Ascending aorta (tissue), 2 donors: ENCODE measurements at places on chromosomes 13 and 19. TPM values are rescaled to one million over a fixed set of nuclear protein-coding genes. Genes with fewer than 3 reads are reported as not detected.

DNA sequence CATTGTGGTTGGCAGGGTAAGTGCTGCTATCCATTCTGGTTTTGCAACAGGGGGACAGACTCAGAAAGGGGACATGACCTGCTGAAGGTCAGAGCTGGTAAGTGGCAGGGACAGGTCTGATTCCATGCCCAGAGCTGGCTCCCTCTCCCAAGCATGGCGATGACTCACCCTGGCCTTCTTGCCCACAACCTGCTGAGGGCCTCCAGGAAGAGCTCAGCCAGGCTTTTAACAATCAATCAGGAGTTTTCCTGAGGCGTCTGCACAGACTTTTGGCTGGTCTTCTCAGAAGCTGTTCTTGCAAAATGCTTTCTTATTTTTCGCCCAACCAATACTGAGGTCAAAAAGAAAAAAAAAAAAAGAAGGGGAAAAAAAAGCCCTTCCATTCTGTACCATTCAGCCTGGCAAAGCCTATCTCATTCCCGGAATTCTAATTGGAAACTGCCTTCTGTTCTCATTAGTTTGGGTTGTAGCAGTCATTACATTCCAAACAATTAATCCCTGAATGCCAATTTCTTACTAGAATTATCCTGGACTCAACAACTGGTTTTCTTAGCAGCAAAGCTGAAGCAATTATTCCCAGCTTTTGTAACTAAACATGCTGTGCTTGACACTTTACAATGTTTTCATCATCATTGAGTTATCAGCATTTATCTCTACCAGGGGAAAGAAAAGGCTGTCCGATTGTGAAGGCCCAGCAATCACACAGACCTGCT lies 17.7 kb downstream of the SIAH3 start:
- DNase-seq = peak; percentile 61

DNA sequence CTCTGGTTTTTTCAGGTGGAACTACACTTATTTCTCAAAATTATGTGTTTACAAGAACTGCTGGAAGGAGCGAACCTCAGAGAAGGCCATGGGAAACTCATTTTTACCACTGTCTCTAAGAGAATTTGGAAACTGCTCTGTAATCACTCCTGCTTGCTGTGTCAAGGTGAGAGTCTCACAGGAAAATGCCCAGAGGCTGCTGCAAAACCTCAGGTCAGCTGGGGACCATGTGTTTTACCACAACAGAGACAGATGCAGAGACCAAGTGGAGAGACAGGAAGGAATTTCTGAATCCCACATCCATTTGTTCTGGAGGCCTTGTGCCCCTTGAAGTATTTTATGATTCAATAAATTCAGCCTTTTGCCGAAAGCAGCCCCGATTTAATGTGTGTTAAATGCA lies 743.8 kb upstream of the SLC10A2 start:
- no peak for DNase-seq

DNA sequence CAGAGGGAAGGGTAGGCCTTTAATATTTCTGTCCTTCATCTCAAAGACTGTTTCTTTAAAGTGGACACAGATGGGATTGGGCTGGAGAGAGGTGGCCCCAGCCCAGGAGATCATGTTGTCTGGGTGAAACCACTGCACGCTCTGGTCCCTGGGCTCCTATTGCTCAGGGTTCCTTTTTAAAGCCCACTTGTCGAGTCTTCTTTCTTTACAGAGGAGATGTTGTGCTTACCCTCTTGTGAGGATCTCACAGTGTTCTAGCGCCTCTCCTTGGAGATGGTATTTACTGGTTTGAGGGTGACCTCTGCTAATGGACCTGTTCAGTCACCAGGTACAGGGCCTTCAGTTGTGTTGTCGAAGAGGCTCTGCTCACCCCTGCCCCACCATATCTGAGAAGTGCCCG lies 128.4 kb downstream of the TM9SF2 start:
- no peak for DNase-seq

DNA sequence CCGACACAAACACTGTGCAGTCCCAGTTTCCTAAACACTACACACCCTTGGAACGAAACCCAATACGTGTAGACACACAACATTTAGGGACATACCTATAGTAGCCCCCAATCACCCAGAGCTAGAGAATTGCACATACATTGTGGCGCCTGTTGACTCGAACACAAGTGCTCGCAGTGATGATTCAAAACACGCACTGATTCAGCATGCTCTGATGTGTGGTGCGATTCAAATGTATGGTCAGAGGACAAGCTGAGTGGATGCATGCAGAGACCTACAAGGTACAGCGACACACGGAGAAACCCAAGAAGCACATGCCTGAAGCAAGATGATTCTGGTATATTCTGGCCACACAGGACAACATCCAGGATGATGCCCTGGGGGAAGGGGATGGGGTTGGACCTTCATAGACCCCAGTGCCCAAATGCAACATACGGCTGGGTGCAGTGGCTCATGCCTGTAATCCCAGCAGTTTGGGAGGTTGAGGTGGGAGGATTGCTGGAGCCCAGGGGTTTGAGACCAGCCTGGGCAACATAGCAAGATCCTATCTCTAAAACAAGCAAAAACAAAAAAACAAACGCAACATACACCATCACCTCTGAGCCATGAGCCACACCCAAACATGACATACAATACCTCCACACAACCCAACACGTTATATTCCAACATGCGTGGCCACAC lies 997 bp upstream of the KCNN4 start:
- DNase-seq = no peak

- peak; percentile 65 for DNase-seq
Measured at GRCh38 chr19:48511800-48512503, at the start of gene LMTK3. Gene LMTK3, minus strand, starts transcription at chr19:48511835. Its CDS starts 259 bp downstream, at chr19:48511576.

DNA sequence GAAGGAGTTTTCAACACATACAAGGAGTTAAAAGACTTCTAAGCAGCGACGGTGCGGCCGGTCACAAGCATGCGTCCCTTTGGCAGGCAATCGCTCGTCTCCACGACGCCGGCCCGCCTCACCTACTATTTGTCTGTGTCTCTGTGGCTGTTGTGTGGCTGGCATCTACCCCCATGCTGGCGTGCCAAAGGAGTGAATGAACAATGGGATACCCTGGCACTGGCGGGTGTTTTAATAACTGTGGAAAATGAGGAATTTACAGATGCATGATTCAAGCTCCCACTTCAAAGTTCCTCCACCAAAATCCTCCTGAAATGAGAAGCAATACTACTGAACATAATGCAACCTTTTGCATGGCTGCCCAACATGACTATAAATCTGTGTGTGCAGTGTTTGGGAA lies 176.6 kb downstream of the KLF5 start:
- DNase-seq = no peak

DNA sequence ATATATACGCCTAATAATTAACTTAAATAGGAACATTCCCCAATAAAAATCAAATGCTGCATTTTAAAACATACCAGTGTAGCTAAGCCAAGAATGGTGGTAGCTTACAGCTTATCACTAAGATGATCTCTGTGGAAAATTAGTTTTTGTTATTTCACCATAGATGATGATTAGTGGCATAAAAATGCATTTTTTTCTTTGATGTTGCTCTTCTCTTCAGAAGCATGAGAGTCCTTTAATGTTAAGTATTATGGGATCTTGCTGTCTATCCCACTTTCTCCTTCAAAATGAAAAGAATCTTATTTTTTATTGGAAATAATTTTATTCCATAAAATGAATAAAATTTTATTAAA lies 731.0 kb downstream of the SLITRK1 start:
- DNase-seq = no peak

GRCh38 chr19:1276628-1277022 lies 1.3 kb downstream of the FAM174C start:
- no peak for DNase-seq

DNA sequence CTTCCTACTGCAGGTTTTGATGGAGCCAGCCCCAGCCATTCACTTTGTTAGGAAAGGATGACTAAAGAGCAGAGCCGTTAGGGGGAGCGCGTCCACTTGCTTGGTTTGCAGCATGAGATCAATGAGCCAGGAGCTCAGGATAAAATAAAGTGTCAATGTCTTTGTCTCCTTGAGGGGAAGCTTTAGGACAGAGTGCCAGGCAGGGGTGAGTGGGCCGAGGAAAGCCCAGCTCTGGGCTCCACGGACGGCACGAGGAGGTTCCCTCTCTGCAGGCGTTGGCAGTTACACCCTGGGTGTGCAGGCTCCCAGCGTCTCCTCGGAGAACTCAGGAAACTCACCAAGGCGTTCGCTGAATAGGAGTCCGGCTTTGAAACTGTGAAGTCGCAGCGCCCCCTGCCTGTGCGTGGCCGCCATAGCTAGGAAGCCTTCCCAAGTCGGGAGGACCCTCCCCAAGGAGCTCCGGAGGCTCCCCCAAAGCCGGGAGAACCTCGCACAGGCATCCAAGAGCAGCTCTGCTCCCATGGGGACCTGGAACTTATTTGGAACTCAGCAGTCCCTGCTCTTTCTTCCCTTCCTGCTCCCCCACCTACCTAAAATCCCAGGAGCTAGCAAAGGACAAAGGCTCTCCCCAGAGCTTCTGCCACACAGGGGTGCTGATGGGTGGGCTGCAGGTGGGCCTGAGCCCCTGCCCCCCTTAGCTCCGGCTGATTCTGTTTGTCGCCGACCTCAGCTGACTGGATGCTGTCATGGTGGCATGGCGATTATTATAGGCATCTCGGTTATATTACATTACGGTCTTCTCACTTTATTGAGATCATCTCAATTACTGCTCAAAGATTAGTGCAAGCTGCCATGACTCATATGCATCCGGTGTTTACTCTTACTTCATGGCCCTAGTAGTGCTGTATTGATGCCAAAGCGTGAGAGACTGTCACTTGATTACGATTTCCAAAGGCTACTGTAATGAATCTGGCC lies 34.4 kb downstream of the GSX1 start:
- no peak for DNase-seq

DNA sequence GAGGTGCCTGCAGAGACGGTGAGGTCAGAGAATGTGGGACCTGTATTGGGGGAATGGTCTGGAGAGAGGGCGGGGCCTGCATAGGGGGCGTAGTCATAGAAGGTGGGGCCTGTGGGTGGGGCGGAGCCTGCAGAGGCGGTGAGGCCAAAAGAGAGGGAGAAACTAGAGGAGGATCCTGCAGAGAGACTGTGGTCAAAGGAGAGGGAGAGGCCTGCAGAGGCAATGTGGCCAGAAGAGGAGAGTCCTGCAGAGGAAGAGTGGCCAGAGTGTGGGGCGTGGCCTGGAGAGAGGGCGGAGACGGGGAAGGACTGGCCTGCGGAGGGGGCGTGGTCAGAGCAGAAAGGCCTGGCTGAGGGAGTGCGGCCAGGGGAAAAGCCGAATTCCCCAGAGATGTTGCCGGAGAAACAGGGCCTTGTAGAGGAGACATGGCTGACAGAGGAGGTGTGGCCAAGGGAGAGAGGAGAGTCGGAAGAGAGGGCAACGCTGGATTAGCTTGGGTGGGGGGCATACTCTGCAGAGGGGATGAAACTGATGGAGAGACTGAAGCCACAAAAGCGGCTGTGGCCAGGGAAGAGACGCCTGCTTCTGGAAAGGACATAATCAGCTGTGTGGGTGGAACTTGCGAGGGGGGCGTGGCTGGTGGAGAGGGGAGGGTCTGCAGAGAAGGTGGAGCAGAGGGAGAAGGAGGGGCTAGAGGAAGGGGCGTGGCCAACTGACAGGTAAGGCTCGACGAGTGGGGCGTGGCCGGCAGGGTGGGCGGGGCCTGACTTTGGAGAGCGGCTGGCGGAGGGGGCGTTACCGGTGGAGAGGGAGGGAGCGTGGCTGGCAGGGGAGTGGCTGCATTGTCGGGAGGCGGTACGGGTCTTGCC lies 2.5 kb downstream of the PRR36 start:
- peak; percentile 36 for DNase-seq

DNA sequence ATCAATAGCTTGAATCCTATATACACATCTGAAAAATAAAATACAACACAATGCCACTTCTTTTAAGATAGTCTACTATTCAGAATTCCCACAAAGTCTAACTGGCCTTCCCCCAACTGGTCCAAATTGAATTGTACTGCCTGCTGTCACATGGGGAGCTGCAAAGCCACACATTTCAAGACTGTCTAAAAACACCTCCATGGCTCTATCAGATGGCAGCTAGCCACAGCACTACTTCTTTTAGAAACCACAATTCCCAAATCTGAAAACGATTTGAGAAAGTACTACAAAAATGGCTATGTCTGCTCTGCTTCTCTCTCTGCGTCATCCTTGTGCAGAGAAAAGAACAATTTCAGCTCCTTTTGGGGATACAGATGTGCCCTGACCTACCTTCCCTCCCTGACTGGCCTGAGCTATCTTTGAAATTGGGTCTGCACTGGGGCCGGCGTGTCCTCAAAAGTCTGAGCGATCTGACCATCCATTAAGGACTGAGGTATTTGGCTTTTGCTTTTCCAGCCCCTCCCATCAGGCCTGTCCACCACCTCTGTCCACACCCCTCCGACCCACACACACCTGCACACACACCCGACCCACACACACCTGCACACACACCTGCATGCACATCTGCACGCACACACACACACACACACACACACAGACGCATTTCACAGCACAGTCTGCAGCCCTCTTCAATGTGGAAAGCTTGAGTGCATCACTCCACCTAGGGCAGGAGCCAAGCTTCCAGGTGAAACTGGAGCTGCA lies 68.6 kb upstream of the IPO5 start:
- DNase-seq = no peak

DNA sequence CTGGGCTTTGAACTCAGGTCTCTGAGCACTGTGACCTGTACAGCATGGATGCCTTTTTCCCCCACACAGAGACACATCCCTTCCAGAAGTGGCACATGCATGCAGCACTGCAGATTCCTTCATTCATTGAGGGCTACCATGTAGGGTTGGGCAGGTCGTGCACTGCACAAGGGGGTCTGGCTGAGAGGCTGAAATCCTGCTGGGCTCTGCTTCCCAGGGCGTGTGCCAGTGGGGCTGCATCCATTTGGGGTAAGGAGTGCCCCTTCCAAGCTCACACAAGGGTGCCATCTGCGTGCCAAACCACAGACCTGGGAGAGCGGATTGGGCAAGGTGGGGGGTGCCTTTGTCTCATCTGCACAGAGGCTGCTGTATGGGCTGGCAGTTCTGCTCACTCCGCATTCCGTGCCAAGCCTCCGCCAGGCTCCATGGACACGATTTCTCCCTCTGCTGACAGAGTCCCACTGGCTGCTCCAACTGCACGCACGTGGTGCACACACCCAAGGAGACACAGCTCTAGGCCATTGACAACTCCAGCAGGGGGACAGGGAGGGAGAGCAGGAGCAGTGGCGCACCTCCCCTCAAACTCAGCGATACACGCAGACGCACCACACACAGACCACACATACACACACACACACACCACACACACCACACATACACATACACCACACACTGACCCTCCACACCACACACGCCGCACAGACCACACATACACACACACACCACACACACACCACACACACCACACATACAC lies 4.5 kb upstream of the SHISA7 start:
- DNase-seq = no peak

Gene IL27RA
- 4.2 TPM for total RNA-seq

Gene RFPL4A
- total RNA-seq = not detected

Gene TMEM161A
- total RNA-seq = 14.5 TPM

Gene IL12RB1
- total RNA-seq = 1.5 TPM

Gene IER2
- total RNA-seq = 907 TPM

Gene UNC13A
- 2.2 TPM for total RNA-seq

Gene PLA2G4C
- 110 TPM for total RNA-seq

Gene LSR
- 79.4 TPM for total RNA-seq

Gene CBY2
- total RNA-seq = not detected
